ENCODE measurements at places on chromosomes 7 and 10.

- DNase-seq = peak; percentile 89
Measured at GRCh38 chr7:63925626-63926460, 72.8 kb upstream of the ZNF722 start.

- no peak for DNase-seq
Measured at GRCh38 chr10:6142644-6143043, 53.8 kb downstream of the RBM17 start.

DNA sequence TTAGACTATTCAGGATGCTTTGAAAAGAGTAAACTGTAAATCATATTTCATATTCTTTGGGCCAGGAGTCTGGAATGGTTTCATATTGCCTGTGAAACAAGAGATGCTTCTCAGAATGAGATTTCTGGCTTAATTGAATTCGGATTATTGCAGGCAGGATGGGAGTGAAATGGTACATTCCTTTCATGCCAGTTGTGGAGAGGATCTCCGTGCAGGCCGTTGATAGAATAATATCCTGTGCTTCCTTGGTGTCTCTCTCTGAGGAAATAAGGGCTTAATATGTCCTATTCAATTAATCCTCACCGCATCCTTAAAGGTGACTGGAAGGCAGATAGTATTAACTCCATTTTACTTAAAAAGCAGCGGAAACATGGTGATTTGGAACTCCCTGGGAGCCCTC lies 56.6 kb downstream of the CUX1 start:
- DNase-seq = no peak

DNA sequence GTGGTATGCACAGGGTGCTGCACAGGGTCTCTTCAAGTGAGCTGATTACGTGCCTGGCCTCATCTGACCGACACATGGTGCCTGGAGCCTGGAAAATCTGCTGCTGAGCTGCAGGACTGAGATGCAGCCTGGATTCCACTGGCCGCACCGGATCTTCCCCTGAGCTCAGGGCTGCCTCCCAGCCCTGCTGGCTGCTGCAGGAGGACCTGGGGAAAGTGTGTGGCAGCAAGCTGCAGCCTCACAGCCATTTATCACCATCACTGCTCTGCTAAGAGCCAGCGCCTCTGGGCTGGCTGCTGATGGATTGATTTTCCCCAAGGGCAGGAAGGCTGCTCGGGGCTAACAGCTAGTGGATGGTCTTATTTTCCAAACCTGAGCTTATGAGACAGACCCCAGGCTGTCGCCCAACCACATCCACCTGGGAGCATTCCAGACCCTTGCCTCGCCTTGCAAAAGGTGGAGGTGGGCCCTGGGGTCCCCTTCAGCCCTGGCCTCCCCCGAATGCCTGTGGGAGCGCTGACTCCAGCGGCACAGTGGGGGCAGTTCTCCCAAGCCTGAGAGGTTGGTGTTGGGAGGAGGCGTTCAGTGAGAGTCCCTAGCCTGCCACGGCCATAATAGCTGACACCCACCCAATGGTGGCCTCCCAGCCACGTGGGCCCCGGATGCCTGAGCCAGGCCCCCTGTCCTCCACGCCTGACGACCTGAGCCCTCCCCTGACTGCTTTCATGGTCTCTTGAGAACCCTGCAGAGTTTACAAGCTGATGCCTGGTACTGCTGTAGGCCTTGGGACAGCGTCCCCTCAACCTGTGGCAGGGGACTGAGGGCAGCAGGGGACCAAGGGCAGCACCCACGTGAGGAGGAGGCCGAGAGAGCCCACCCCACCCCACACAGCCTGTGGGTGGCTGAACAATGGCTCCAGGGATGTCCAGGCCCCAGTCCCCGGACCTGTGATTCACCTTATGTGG lies 38.2 kb downstream of the STK32C start:
- no peak for DNase-seq

GRCh38 chr7:818031-818699 lies 14.1 kb upstream of the SUN1 start:
- DNase-seq = no peak

DNA sequence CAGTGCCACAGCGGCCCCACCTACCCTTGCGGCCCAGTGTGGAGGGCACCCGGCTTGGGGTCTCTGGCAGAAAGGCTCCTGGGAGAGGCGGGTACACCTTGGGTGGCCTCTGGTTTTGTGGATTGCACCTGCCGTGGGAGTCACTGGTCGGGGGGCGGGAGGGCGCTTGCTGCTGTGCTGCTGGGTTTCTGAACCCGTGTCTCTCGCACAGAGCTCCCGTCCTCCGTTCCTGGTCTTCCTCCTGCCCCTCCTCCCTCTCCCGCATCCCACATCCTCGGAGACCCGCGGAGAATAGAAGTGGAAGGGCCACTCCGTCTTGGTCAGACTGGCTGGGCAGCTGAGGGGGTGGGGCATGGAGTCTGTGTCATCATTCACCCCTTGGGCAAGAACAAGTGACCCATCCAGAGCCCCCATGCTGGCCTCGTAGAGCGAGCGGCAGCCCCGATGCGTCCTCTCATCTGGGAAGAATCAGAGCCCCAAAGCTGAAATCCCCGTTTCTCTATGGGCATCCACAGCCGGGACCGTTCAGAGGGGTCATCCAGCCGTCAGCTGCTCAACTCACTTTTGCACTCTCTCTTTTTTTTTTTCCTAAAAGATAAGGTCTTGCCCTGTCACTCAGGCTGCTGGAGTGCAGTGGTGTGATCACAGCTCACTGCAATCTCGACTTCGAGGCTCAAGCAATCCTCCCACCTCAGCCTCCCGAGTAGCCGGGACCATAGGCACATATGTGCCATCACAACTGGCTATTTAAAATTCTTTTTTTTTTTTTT lies 4.0 kb downstream of the MAFK start:
- no peak for DNase-seq

- DNase-seq = no peak
Measured at GRCh38 chr7:70131817-70132216, 533.5 kb downstream of the AUTS2 start.

DNA sequence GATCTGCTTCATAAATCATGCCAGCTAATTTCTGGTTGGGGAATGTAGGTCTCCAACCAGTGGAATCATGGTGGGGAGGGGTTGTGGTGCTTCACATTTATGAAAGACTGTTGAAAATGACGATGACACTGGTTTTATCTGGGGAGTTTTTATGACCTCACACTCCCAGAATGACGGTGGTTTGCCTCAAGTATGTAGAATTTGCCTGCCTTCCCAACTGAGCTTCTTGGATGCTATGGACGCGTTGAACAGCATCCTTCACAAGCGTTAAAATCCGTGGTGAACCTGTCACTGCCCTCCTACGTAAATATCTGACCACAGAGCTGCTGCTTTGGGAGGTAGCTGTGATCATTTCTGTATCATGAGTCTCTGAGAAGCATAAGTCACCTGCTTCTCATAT lies 3.3 kb downstream of the INSYN2A start:
- DNase-seq = no peak

- DNase-seq = no peak
Measured at GRCh38 chr10:129604333-129605032, 137.4 kb downstream of the MGMT start.

DNA sequence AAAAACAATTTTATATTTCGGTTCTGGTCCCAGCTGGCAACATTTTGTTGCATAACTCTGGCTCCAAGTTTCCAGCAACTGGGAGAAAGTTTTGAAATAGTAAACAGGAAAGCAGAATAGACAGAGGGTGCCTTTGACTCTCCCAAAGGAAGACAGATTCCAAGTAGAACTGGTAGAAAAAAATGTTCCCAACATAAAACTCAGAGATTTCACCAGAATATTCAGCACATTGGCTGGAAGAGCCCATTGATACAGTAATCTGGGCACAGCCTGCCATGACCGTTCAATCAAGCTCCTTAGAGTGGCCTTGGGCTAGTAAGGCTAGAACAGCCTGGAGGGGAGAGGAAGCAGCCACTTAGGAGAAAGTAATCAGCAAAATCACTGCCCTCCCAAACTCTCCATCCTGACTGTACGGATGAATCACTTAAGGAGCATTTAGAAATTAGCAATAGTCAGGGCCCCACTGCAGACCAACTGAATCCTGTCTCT lies 120.4 kb downstream of the CUBN start:
- DNase-seq = no peak

DNA sequence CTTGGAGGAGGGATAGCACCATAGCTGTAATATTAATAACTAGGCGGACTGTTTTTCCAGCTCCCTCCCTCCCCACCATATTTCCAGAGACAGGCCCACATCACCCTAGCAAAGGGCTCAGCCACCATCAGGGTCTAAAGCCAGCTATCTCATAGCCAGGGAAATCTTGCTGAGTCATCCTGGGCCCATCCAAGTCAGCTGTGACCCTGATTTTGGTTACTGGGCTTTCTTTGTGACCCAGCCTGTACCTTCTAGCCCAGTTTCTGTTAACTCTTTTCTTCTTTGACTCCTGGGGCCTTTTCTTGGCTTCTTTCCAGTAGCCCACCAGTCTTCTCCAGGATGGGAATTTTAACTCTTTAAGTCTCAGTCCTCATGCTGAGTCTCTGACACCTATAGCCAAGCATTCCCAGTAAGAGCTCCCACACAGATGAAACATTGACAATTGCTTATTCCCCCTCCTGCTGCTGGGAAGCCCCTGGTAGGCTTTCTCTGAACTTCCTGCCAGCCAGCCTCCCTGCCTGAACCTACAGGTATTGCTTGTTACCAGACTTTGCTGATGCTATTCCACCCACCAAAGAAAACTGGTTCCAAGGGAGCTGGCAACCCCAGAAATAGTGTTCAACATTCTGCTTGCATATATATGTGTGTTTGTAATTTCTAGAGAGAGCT lies 34.8 kb upstream of the ADO start:
- no peak for DNase-seq

GRCh38 chr10:130242513-130242912 lies 106.3 kb downstream of the GLRX3 start:
- DNase-seq = no peak

GRCh38 chr7:835485-836401 lies 3.5 kb downstream of the SUN1 start:
- DNase-seq = no peak

GRCh38 chr10:32995751-32996150 lies 37.7 kb upstream of the ITGB1 start:
- DNase-seq = no peak

DNA sequence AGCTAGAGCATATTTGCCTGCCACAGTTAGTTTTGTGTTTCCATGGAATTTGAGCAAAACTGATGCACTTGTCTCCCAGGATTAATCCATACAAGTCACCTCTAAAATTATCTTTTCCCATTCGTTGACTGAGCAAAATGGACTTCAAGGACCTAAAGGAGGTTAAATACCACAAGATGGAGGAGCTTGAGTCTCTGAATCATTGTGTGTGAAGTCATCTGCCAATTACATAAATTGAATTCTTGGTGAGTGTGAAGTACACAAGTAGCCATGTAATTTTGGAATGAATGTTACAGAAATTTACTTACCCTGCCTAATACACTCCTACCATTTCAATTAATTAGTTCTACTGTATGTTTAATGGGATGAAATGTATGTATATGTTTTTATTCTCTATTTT lies 501.7 kb upstream of the POT1 start:
- DNase-seq = no peak

DNA sequence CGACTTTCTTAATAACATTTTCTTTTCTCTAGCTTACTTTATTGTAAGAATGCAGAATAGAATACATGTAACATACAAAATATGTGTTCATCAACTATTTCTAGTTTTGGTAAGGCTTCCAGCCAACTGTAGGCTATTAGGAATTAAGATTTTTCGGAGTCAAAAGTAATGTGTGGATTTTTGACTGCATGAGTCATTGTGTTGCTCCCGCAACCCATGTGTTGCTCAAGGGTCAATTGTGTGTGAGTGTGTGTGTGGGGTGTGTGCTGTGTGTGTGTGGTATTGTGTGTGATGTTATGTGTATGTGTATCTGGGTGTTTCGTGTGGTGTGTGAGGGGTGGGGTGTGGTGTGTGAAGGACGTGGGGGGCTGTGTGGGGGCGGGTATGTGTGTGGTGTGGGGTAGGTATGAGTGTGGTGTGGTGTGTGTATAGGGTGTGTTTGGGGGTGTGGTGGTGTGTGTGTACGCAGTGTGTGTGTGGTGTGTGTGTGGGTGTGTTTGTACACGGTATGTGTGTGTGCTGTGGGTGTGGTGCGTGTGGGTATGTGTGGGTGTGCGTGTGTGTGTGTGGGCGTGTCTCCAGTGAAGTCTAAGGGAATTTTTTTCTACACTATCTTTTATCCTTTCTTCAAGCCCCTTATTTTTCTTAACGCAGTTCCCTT lies 60.5 kb downstream of the RSU1 start:
- DNase-seq = no peak

DNA sequence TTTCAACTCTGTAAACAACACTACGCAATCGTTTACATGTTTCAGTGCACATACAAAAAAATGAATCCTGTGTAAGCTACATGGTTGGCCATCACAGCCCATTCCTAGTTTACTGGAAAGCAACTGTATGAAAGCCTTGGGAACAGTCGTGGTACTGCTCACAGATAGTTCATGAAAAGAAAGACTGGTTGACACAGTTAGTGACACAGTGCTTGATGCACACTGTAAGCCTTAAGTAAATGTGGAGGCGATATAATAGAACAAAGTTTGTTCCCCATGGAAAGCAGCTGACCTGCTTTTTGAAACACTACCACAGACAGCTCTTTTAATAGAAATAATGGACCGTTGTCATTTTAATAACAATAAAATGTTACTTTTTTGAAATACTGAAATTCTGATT lies 5.1 kb downstream of the CACNA2D1 start:
- DNase-seq = no peak

- DNase-seq = no peak
Measured at GRCh38 chr10:128314686-128315085, 188.5 kb upstream of the MKI67 start.

DNA sequence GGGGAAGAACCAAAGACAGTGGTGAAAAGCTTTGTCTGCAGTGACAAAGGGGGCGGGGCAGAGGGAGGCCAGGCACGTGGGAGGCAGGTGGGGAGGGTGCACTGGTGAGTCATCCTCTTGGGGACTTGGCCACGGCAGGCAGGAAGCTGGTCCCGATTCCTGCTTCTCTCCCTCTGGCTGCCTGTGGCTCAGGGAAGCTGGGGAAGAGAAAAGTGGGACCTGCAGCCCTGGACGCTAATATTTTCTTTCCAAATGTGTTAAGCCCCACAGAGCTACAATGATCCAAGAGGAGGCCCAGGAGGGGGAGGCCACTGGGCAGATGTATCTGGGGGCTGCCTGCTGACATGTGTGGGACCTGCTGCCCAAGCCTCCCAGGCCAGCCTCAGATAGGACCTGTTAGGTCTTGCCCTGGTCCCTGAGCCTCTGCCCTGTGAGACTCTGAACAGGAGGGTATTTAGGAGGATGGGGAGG lies 231.8 kb downstream of the KCNMA1 start:
- DNase-seq = peak; percentile 30

DNA sequence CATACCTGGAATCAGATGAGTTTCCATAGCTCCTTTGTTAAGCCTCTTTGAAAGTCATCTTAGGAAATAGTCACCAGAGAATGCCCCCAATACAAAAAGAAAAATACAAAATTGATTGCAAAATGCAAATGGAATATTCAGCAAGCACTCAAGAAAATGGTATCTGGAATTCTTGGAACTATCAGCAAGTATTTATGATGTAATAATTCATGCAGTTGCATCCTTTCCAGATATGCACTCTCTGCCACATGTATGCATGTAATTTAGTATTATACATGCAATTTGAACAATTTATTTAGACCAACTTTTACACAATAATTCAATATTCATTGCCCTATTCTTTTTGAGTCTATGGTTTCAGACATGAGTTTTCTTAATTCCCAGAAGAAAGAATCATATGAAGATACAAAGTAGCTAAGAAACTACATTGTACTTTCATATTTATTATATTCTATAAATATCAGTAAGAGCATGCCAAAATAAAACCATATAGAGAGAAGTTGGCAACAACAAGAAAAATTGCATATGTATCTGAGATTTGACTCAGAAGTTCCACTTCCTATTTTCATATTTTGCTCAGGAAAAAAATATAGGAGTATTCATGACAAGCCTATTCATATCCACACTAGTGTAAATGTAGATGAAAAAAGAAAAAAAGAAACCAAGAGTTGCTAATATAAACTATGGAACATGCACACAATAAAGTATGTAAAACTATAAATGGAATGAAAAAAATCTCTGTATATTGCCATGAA lies 338.5 kb downstream of the SEMA3D start:
- no peak for DNase-seq
